ENCODE measurements at places on chromosomes 7 and 10.

- DNase-seq = no peak
Observed at GRCh38 chr7:49150486-49150885, 226.1 kb downstream of the CDC14C start.

GRCh38 chr10:62946278-62946677 lies 130.1 kb upstream of the EGR2 start:
- DNase-seq = no peak

GRCh38 chr10:130772676-130773075 lies 538.8 kb downstream of the TCERG1L start:
- DNase-seq = no peak

GRCh38 chr10:35349389-35349915 lies 13.1 kb downstream of the CCNY start:
- no peak for DNase-seq

- no peak for DNase-seq
Observed at GRCh38 chr10:92695679-92696605, 6.2 kb downstream of the HHEX start.

Measured in NCI-H526 treated with DMSO at 0.1 percent for 48 hours (cell line).